Mesothelial cell of epicardium (in vitro differentiated cells): ENCODE measurements at places on chromosomes 5 and 9.

DNA sequence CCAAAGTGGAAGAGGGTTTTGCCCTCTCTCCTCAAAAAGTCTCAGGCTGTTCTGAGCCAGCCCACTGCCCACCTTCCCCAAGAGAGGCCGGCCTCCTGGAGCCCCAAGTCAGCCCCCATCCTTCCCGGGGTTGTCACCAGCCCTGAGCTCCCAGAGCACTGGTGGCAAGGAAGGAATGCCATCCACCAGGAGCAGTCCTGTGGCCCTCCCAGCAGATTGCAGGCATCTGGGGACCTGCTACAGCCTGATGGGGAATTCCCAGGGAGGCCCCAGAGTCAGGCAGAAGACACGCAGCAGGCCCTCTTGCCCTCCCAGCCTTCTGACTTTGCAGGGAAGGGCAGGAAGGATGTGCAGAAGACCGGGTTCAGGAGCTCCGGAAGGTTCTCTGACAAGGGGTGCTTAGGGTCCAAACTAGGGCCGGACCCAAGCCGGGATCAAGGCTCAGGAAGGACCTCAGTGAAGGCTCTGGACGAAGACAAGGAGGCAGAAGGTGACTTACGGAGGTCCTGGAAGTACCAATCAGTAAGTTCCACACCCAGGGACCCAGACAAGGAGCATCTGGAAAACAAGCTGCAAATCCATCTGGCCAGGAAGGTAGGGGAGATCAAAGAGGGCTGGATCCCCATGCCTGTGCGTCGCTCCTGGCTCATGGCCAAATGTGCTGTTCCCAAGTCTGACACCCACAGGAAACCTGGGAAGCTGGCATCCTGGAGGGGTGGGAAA, 3.7 kb downstream of the SPATA31E1 start:
- H3K27me3 ChIP-seq = no peaks in the 10 kb centered on the region
- no peaks in the 10 kb centered on the region for H3K36me3 ChIP-seq
- DNase-seq = no peak
- H3K27ac ChIP-seq = no peak overlapping the region
- no peak overlapping the region for H3K4me3 ChIP-seq

DNA sequence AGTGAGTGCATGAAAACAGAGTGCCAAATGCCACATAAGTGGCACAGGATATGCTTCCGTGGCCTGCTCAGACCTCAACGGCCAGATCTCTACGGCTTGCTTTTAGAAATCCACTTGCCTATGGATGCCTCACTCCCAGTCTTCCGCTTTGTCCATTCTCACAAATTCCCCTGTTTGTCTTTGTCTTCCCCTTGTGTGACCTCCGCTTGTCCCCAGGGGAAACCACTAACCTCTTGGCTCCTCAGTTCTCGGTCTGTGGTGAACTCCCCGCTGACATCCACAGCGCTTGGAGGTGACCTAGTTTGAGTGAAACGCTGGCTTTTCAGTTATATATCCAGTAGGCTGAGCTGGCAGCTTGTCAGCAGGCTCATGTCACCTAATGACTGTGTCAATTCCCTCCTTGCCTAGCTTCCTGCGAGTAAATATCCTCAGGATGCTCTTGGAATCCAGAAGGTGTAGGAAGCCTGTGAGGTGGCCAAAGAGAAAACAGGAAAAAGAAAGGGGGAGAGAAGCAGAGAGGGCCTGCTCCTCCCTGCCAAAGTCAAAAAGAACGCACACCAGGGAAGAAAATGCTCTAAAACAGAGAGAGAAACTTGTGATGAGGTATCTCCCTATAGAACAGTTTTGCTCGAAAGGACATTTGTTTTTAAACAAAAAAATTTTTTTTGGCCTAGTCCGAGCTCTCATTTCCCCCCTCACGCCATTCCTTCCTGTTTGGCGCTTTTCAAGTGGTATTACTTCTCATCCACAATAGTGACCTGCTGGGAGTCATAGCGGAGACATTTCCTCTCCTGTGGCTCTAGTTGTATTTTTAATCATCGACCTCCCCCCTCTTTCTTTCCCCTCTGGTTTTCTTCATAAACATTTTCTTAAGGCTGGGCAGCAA, 101.6 kb upstream of the SPRY4 start:
- no peaks in the 10 kb centered on the region for H3K27me3 ChIP-seq
- peaks cover 5% of the 10 kb centered on the region for H3K4me1 ChIP-seq
- DNase-seq = no peak
- H3K36me3 ChIP-seq = no peaks in the 10 kb centered on the region

GRCh38 chr9:98429613-98430012, 174.2 kb upstream of the TBC1D2 start:
- no peak overlapping the region for H3K27ac ChIP-seq
- no peak for DNase-seq
- no peaks in the 10 kb centered on the region for H3K36me3 ChIP-seq
- no peak overlapping the region for H3K4me3 ChIP-seq

GRCh38 chr9:110752766-110753165, 84.2 kb downstream of the MUSK start:
- H3K4me3 ChIP-seq = no peak overlapping the region
- H3K27me3 ChIP-seq = no peaks in the 10 kb centered on the region
- no peaks in the 10 kb centered on the region for H3K36me3 ChIP-seq
- H3K27ac ChIP-seq = no peak overlapping the region
- no peak for DNase-seq

DNA sequence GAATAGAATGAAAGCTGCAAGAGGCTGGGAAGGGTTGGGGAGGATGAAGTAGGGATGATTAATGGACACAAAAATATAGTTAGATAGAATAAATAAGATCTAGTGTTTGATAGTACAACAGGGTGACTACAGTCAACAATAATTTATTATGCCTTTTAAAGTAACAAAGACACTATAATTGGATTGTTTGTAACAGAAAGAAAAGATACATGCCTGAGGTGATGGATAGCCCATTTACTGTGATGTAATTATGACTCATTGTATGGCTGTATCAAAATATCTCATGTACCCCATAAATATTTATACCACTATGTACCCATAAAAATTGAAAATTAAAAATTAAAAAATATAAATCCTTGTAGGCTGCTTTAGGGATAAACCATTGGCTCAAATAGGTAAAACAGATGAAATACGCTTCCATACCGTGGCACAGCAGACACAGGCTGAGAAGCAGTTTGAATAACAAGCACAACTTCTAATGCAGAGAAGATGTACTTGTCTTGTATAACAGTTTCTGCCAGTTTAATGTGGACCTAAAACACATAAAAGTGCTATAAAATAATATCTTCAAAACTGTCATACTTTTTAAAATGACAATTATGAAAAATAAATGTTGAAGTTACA, 34.9 kb downstream of the APBA1 start:
- no peak for DNase-seq
- H3K27me3 ChIP-seq = peaks cover 34% of the 10 kb centered on the region
- no peak overlapping the region for H3K4me3 ChIP-seq
- H3K4me1 ChIP-seq = no peaks in the 10 kb centered on the region
- H3K27ac ChIP-seq = no peak overlapping the region

- H3K4me1 ChIP-seq = peaks cover 31% of the 10 kb centered on the region
- H3K36me3 ChIP-seq = no peaks in the 10 kb centered on the region
- peak overlapping the region; percentile 39 for H3K27ac ChIP-seq
- H3K4me3 ChIP-seq = no peak overlapping the region
Measured at GRCh38 chr5:107476783-107477182, 194.0 kb downstream of the EFNA5 start.

GRCh38 chr5:107282061-107282460, 388.7 kb downstream of the EFNA5 start:
- no peak for DNase-seq
- peaks cover 32% of the 10 kb centered on the region for H3K4me1 ChIP-seq
- no peak overlapping the region for H3K27ac ChIP-seq

GRCh38 chr9:123353041-123353440, 3.0 kb upstream of the CRB2 start:
- H3K27me3 ChIP-seq = peaks cover 24% of the 10 kb centered on the region
- H3K27ac ChIP-seq = no peak overlapping the region
- H3K4me1 ChIP-seq = peaks cover 29% of the 10 kb centered on the region
- H3K36me3 ChIP-seq = no peaks in the 10 kb centered on the region
- no peak overlapping the region for H3K4me3 ChIP-seq

DNA sequence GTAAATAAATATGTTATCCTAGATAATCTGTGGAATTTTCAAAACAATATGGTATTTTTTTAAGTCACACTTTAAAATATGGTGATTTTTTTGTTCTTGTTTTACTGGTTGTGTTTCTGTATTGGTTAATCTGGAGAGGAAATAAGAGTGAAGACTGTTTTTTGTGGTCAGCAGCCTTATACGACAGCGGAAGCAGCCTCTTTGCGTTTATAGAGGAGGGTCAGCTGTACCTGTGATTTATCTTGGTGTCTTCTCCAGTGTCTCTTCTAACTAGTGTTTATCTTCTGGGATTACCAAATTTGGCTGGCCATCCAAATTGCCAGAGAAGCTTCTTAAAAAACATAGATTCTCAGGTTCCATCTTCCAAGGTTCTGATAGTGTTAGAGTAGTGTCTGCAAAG, 58.7 kb downstream of the ICE1 start:
- H3K27ac ChIP-seq = no peak overlapping the region
- no peaks in the 10 kb centered on the region for H3K4me1 ChIP-seq
- H3K36me3 ChIP-seq = peaks cover 40% of the 10 kb centered on the region

DNA sequence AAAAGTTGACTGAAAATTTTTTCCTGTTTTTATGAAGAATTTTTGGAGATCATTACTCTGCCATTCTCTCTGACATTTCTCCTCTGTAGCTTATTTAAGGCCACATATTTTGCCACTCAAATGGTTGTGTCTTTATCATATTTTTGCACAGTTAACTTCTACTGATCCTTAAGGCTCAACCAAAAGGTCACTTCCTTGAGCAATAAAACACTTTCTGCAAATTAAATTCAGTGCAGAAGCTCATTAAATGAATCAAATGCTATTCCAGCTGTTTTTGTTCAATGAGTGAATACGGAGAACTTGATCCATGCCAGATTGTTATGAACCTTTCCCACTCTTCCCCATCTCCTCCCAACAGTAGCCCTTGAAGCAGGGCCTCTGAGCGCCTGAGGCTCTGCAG, 93.8 kb upstream of the EPB41L4A start:
- H3K4me1 ChIP-seq = no peaks in the 10 kb centered on the region
- no peak overlapping the region for H3K4me3 ChIP-seq
- no peaks in the 10 kb centered on the region for H3K36me3 ChIP-seq
- no peak overlapping the region for H3K27ac ChIP-seq
- H3K27me3 ChIP-seq = no peaks in the 10 kb centered on the region
- no peak for DNase-seq

GRCh38 chr5:169901896-169902295, 78.4 kb downstream of the INSYN2B start:
- no peaks in the 10 kb centered on the region for H3K36me3 ChIP-seq
- H3K4me1 ChIP-seq = peaks cover 11% of the 10 kb centered on the region
- DNase-seq = no peak

GRCh38 chr9:116765011-116765410, 77.9 kb downstream of the TRIM32 start:
- no peak overlapping the region for H3K4me3 ChIP-seq
- H3K27ac ChIP-seq = no peak overlapping the region
